Lung (tissue), 17 donors: ENCODE measurements at places on chromosomes 12 and 14.

GRCh38 chr12:96225044-96225855 lies 31.1 kb downstream of the ELK3 start:
- H3K27me3 ChIP-seq = no peaks in the 10 kb centered on the region
- no peak overlapping the region for H3K27ac ChIP-seq
- no peak overlapping the region for H3K4me3 ChIP-seq
- peaks cover 9% of the 10 kb centered on the region for H3K36me3 ChIP-seq
- peak; percentile 63 for DNase-seq

GRCh38 chr12:121391619-121392324 lies 8.1 kb upstream of the RNF34 start:
- no peak overlapping the region for H3K4me3 ChIP-seq
- H3K4me1 ChIP-seq = no peaks in the 10 kb centered on the region
- no peak overlapping the region for H3K27ac ChIP-seq

- peaks cover 9% of the 10 kb centered on the region for H3K4me1 ChIP-seq
- H3K4me3 ChIP-seq = no peak overlapping the region
- no peaks in the 10 kb centered on the region for H3K36me3 ChIP-seq
These were observed 125.2 kb downstream of the ZNF664 start for GRCh38 chr12:124098101-124098757.

DNA sequence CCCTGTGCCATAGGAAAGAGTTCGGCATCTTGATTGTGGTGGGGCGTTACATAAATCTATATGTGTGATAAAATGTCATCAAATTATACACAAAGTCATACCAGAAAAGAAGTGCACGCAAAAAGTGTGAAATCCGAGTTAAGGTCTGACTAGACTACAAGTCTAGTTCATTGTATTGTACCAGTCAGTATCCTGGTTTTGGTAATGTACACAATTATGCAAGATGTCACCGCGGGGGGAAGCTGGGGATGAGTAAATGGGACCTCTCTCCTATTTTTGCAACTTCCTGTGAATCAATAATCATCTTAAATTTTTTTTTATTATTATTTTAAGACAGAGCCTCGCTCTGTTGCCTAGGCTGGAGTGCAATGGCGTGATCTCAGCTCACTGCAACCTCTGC lies 43.2 kb upstream of the BCL11B start:
- no peak overlapping the region for H3K27ac ChIP-seq
- no peak overlapping the region for H3K4me3 ChIP-seq
- H3K27me3 ChIP-seq = no peaks in the 10 kb centered on the region
- no peaks in the 10 kb centered on the region for H3K36me3 ChIP-seq
- no peaks in the 10 kb centered on the region for H3K4me1 ChIP-seq
- no peak for DNase-seq

- no peak overlapping the region for H3K4me3 ChIP-seq
- H3K27me3 ChIP-seq = no peaks in the 10 kb centered on the region
- no peaks in the 10 kb centered on the region for H3K36me3 ChIP-seq
- no peaks in the 10 kb centered on the region for H3K4me1 ChIP-seq
These were observed 22.0 kb downstream of the TTC9 start for GRCh38 chr14:70663707-70664179.
